ENCODE measurements at places on chromosomes 2 and 18. TPM values are rescaled to one million over a fixed set of nuclear protein-coding genes. Genes with fewer than 3 reads are reported as not detected.

DNA sequence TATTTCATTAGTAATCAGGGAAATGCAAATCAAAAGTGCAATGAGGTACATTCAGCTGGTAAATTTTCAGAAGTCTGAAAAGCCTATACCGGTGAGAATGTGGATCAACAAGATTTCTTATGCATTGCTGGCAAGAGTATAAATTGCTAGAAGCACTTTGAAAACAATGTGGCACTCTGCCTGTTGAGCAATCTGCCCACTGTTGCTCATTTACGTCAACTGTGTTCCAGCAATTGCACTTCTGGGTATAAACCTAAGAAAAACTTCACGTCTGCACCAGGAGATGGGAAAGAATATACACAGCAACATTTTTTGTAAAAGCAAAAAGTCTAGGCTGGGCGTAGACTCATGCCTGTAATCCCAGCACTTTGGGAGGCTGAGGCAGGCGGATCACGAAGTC lies 40.8 kb downstream of the MTERF4 start:
- H3K27me3 ChIP-seq = peaks cover 11% of the 10 kb centered on the region
- no peak overlapping the region for H3K27ac ChIP-seq
- peaks cover 2% of the 10 kb centered on the region for H3K4me1 ChIP-seq
- no peak overlapping the region for H3K4me3 ChIP-seq
- no peaks in the 10 kb centered on the region for H3K36me3 ChIP-seq

DNA sequence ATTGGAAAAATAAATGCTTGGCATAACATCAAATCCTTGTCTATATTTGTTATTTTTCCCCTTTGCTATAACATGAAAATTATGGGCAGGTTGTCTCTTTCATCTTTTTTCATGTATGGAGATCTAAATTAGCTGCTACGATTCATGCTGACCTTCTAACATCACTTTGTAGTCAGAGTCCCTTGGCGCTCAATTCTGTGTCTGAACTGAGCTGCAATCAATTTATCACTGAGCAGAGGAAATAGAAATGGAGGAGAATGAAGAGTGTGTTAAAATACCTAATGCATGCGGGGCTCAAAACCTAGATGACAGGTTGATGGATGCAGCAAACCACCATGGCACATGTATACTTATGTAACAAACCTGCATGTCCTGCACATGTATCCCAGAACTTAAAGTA lies 168.9 kb downstream of the CDH7 start:
- H3K27ac ChIP-seq = no peak overlapping the region
- H3K4me1 ChIP-seq = no peaks in the 10 kb centered on the region
- DNase-seq = no peak
- no peaks in the 10 kb centered on the region for H3K27me3 ChIP-seq

DNA sequence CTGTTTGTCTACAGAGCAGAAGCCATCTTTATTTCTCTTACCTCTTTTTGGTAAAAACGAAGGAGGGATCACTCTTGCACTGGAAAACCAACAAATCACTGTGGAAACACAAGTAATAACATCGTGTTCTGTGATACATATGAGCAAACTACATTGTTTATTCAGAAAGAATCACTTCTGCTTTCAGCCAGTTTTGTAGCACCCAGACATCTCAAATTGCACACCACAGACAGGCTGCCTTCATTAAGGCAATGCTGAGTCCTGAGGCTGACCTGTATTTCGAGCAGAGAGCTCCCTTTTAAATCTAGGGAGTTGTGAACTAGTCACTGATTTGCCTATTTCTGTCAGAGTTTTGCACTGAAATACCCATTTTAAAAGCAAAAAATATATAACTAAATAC lies 1003.2 kb upstream of the FAM98A start:
- no peaks in the 10 kb centered on the region for H3K4me1 ChIP-seq
- H3K36me3 ChIP-seq = no peaks in the 10 kb centered on the region
- H3K4me3 ChIP-seq = no peak overlapping the region

GRCh38 chr18:34261865-34262780 lies 37.4 kb upstream of the NOL4 start:
- no peaks in the 10 kb centered on the region for H3K4me1 ChIP-seq
- no peaks in the 10 kb centered on the region for H3K27me3 ChIP-seq
- H3K4me3 ChIP-seq = no peak overlapping the region
- DNase-seq = no peak
- H3K27ac ChIP-seq = no peak overlapping the region
- no peaks in the 10 kb centered on the region for H3K36me3 ChIP-seq

GRCh38 chr18:64017870-64018269 lies 48.0 kb downstream of the SERPINB8 start:
- no peak overlapping the region for H3K27ac ChIP-seq
- no peaks in the 10 kb centered on the region for H3K27me3 ChIP-seq
- H3K4me3 ChIP-seq = no peak overlapping the region
- H3K4me1 ChIP-seq = no peaks in the 10 kb centered on the region
- no peak for DNase-seq

GRCh38 chr2:44100351-44100750 lies 68.3 kb upstream of the PPM1B start:
- no peaks in the 10 kb centered on the region for H3K27me3 ChIP-seq
- H3K27ac ChIP-seq = peak overlapping the region; percentile 34

DNA sequence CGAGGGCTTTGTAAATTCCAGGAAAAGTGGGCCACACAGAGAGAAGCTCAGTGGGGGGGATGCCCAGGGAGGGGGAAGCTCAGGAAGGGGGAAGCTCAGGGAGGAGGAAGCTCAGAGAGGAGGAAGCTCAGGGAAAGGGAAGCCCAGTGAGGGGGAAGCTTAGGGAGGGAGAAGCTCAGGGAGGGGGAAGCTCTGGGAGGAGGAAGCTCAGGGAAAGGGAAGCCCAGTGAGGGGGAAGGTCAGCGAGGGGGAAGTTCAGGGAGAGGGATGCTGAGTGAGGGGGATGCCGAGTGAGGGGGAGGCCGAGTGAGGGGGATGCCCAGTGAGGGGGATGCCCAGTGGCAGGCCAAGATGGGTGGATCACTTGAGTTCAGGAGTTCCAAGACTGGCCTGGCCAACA lies 821 bp upstream of the CHRNG start:
- H3K4me1 ChIP-seq = no peaks in the 10 kb centered on the region
- H3K27ac ChIP-seq = no peak overlapping the region
- peak; percentile 52 for DNase-seq
- H3K36me3 ChIP-seq = no peaks in the 10 kb centered on the region

- no peak overlapping the region for H3K27ac ChIP-seq
- no peaks in the 10 kb centered on the region for H3K4me1 ChIP-seq
- H3K36me3 ChIP-seq = no peaks in the 10 kb centered on the region
- no peaks in the 10 kb centered on the region for H3K27me3 ChIP-seq
These were observed 213.3 kb downstream of the NAPG start for GRCh38 chr18:10739152-10739551.

- no peaks in the 10 kb centered on the region for H3K4me1 ChIP-seq
- peaks cover 3% of the 10 kb centered on the region for H3K27me3 ChIP-seq
- no peak for DNase-seq
These were observed 90.0 kb downstream of the ZCCHC2 start for GRCh38 chr18:62612776-62613175.

DNA sequence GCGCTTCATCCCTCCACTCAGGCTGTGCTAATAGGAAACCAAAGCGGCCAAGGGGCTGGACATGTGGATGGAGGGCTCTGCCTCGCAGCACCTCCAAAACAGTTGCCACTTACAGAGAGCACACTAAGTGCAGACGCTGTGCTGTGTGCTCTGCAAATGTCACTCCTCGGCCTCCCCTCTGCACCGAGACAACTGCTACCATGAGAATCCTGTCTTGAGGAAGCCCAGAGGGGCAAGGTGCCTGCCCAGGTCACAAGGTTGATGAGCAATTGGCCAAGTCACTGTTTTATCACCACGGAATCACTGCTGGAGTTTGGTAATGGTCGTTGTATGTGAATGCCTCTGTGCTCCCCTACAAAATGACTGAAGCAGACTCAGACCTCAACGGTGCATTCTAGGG lies 132.2 kb downstream of the SEPTIN10 start:
- no peaks in the 10 kb centered on the region for H3K36me3 ChIP-seq
- H3K27ac ChIP-seq = no peak overlapping the region
- no peaks in the 10 kb centered on the region for H3K4me1 ChIP-seq
- H3K4me3 ChIP-seq = no peak overlapping the region

- H3K27me3 ChIP-seq = no peaks in the 10 kb centered on the region
- no peak overlapping the region for H3K4me3 ChIP-seq
- DNase-seq = no peak
- H3K27ac ChIP-seq = peak overlapping the region; percentile 66
- peaks cover 18% of the 10 kb centered on the region for H3K4me1 ChIP-seq
These were observed 15.6 kb upstream of the ASAP2 start for GRCh38 chr2:9191041-9191481.

GRCh38 chr2:30164131-30164925 lies 17.5 kb downstream of the YPEL5 start:
- no peak overlapping the region for H3K4me3 ChIP-seq
- H3K27ac ChIP-seq = no peak overlapping the region
- peaks cover 9% of the 10 kb centered on the region for H3K4me1 ChIP-seq
- no peak for DNase-seq
- no peaks in the 10 kb centered on the region for H3K27me3 ChIP-seq
- no peaks in the 10 kb centered on the region for H3K36me3 ChIP-seq

DNA sequence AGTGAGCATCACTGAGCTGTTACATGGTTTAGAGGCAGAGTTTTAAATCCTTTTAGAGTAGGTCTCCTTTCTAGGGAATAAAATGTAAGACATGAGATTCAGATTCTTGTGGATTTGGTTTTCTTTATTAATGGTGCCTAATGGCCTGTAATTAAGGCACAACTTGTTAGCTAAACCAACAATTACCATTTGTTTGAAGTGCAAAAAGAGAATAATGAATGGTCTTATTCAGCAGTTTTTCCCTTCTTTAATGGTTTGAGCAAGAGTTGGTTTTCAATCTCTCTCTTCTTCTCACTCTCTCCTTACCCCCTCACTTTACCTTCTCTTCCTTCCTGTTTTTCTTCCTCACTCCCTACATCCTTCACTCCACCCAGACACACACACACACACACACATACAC lies 312.2 kb upstream of the TRIB2 start:
- H3K27ac ChIP-seq = no peak overlapping the region
- H3K4me1 ChIP-seq = no peaks in the 10 kb centered on the region
- H3K27me3 ChIP-seq = no peaks in the 10 kb centered on the region

DNA sequence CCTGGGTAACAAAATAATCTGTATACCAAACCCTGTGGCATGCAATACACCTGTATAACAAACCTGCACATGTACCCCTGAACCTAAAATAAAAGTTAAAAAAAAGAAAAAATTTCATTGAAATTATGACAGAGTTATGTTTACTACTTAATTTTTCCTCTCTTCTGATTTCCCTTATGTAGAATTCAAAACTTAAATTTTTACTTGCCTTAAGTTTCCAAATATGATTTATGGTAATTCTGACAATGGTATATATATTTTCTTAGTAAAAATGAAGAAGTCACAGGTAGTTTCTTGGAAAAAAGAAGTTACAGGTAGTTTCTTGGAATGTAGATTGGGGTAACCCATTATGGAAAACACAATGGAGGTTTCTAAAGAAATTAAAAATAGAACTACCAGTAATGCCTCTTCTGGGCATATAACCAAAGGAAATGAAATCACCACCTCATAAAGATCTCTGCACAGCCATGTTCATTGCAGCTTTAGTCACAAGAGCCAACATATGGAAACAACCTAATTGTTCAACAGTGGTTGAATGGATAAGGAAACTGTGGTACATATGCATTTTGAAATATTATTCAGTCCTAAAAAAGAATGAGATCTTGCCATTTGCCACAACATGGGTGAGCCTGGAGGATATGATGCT lies 164.9 kb downstream of the BABAM2 start:
- H3K27ac ChIP-seq = no peak overlapping the region
- H3K4me1 ChIP-seq = no peaks in the 10 kb centered on the region
- no peak for DNase-seq
- no peaks in the 10 kb centered on the region for H3K27me3 ChIP-seq
- H3K36me3 ChIP-seq = no peaks in the 10 kb centered on the region

DNA sequence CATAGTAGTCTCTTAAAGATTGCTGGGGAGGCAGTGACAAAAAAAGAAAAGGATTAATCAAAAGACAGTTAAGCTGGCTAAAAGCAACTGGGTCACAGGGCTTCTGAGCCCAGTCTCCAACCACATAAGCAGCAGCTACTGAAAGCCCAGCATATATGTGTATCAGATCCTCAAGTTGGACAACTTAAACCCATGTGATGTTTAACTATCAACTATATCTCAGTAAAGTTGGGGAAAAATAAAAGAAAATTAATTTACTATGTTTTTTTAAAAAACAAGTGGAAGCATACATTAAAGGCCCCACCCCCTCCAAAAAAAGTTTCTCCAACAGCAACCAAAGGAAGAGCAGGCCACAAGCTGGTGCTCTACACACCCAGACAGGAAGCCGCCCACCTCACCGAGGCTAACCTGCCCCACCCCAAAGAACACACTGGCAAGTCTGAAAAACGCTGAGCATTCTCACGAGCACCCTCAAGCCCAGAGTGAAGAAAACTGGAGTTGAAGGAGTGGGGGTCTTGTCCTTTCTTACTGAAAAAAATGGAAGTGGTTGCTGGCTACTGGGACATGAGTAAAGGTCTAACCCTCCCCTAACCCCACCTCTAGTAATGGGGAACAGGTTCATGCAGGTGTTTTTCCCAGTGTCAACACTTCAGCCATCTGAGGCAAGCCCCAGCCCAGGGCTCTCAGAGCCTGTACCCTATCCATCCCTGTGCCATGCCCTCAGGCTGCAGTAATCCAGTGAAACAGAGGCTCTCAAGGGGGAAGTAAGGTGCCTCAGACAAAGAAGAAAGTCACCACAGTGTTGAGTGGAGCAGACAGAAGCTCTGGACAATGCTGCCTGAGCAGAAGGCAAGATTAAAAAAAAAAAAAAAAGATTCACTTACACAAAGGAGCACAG lies 106.3 kb downstream of the GYPC start:
- H3K36me3 ChIP-seq = no peaks in the 10 kb centered on the region
- H3K27ac ChIP-seq = no peak overlapping the region
- no peak for DNase-seq
- no peaks in the 10 kb centered on the region for H3K27me3 ChIP-seq
- H3K4me1 ChIP-seq = no peaks in the 10 kb centered on the region
- H3K4me3 ChIP-seq = no peak overlapping the region

DNA sequence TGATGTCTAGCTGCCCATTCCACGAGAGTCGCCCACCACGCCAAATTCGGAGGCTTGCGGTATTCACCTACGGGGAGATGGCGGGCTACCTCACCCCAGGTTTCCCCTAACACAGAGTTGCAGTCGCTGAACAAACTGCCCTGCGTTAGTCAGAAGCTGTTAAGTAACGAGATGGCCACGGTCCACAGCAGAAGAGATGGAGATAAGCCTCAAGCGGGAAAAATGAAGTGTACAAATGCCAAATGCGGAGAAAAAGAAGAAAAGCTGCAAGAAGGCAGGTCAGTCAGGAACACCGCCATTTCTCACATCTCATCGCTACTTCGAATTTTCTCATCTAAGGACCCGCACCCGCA lies 425 bp downstream of the ASB3 start:
- H3K36me3 ChIP-seq = peaks cover 3% of the 10 kb centered on the region
- peak overlapping the region; percentile 70 for H3K4me3 ChIP-seq
- DNase-seq = no peak
- H3K27ac ChIP-seq = peak overlapping the region; percentile 84
- no peaks in the 10 kb centered on the region for H3K27me3 ChIP-seq

- no peak for DNase-seq
- no peak overlapping the region for H3K4me3 ChIP-seq
- no peaks in the 10 kb centered on the region for H3K36me3 ChIP-seq
- no peak overlapping the region for H3K27ac ChIP-seq
- no peaks in the 10 kb centered on the region for H3K27me3 ChIP-seq
- no peaks in the 10 kb centered on the region for H3K4me1 ChIP-seq
These were observed 57.6 kb downstream of the APOB start for GRCh38 chr2:20986024-20986939.

The BZW1 gene
- 211 TPM for total RNA-seq

The CPO gene
- 0.37 TPM for total RNA-seq

The ECEL1 gene
- total RNA-seq = 0.17 TPM

The TXNDC2 gene
- 0.09 TPM for total RNA-seq

The ANKRD30BL gene
- not detected for total RNA-seq

The GULP1 gene
- total RNA-seq = 38.1 TPM

The SH2D6 gene
- 0.90 TPM for total RNA-seq
